ENCODE measurements at places on chromosomes 1 and 21.

DNA sequence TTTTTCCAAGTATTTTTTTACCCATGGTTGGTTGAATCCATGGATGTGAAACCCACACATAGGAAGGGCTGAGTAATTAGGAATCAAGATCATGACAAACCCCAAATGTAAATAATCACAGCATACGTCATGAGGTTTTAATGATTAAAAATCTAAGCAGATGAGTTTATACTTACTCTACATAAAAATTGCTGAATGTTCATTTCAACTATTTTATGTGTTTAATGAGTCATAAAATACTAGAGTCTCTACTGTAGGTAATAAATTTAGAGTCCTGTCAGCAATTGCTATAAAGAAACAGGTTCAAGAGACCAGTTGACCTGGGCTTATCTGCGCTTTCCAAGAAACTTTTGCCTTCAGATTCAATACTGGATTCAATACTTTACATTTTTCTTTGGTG, 18.2 kb downstream of the CTH start:
- no peak for DNase-seq

DNA sequence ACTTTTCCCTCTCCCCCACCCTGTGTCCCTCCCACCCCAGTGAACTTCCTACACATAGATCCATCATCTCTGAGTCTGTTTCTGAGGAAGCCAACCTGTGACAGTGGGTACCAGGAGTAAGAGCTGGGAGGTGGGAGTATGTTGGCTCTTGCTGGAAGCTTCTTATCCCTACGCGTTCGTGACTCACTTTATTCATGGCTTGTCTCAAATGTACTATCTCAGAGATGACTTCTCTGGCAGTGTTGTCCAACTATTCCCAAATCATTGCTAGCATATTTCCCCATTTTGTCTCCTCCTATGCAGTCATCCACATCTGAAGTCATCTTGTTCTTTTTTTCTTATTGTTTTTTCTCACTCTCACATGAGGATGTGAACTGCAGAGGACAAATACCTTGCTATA, 88.0 kb downstream of the HIVEP3 start:
- no peak for DNase-seq

GRCh38 chr1:15523104-15524020, 653 bp downstream of the CASP9 start:
- DNase-seq = no peak

DNA sequence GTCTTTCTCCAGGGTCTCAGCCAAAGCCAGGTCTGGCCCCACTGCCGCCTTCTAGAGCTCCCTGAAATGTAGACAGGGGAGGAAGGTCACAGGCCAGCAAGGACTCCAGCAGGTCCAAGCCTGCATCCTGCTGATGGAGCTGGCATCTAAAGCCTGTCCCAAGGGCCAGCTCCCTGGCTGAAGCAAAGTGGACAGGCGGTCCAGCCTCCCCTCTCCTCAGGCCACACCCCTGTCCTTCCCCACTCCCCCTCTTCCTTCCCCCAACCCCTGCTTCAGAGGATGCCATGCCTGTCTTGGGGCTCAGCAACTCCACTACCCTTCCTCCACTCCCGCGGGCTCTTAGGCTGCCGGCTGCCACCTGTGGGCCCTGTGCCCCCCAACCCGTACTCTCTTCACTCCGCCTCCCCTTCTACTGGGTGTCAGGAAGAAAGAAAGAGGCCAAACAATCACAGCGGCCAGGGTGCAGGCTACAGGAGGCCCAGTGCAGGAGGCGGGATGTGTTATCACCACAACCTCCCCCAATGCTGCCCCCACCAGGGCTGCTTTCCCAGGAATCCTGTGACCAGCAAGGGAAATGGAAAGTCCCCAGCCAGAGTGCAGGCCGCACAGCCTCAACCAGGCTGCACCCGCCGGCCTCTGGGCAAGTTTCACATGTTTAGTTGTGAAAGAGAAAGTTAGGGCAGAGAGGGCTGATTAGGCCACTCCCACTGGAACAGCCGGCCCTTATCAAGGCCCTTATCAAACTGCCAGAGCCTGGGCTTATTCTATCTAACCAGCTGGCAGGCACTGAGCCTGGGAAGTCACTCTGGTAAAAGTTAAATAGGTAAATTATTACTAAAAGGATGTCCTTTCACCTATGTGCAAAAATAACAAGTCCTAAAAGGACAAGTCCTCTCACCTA, 34.1 kb downstream of the ACOT7 start:
- peak; percentile 37 for DNase-seq

DNA sequence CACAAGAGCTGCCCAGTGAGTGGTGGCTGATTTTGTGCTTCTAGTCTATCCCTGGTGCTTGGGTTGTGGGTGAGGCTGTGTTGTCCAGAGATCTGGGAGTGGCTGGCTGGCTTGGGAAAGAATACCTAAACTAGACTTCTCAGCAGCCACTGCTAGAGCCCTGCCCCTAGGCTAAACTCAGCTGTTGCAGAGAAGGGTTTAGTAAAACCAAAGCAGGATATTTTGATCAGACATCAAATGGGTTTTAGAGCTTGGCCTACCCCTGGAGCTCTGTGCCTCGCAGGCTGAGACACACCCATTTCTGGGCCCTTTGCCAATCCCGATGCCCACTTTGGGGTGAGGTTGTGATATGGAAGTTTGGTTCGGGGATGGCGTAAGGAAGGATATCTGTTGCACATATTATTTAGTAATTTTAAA, 88.5 kb downstream of the UCK2 start:
- DNase-seq = no peak

DNA sequence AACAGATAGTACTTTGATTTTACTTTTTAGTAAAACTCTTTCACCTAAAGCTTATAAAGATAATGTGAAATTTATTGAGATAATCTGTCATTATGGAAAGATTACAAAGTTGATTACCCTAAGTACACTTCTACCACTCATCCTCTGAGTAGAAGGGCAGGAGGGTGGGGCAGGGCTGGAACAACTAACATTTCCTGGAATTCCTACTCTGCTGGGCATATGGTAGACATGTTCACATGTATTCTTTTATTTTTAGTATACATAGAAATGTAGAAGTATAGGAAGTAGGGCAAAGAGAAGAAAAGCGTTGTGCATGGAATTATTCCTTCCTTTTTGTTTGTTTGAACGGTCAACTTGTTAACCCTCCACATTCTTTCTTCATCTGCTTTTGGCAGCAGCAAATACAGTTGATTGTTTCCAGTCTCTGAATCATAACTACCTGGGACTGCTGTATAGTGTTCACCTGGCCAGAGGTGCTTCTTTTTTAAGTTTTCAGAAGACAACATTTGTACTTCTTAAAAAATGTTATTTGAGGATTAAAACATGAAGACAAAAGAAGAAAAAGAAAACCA, 85.1 kb downstream of the POU2F1 start:
- no peak for DNase-seq

DNA sequence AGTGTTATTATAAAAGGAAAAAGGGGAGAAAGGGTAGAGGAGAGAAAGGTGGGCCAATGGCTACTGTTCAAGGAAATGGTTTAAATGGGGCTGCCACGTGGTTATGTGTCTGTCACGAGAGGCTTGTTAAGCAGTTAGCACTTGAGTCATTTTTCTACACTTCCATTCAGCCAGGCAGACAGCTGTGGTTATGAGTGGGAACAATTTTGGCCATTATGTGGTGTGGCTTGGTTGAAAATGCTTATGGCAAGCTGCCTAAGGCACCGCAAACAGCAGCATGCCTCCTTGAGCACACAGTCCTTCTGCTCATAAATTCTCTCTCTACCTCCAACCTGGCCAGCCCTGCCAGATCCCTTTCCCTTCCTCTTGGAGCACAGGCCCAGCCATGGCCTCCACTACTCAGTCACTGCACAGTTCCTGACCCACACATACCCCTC, 3.2 kb upstream of the SRM start:
- DNase-seq = no peak
